GM18507 (cell line): ENCODE measurements at places on chromosomes 4 and X.
A peak's percentile ranks its signal among the peaks of the same experiment; 100 is the strongest.

DNA sequence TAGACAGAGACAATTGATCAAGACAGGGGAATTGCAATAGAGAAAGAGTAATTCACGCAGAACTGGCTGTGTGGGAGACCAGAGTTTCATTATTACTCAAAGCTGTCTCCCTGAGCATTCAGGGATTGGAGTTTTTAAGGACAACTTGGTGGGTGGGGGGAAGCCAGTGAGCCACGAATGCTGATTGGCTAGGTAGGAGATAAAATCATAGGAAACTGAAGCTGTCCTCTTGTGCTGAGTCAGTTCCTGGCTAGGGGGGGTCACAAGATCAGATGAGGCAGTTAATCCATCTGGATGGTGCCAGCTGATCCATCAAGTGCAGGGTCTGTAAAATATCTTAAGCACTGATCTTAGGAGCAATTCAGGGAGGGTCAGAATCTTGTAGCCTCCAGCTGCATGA, 358.6 kb downstream of the GPM6A start:
- DNase-seq = no peak

GRCh38 chr4:119139822-119140252, 4.2 kb downstream of the MYOZ2 start:
- DNase-seq = no peak

- DNase-seq = no peak
Observed at GRCh38 chr4:106496061-106496460, 127.5 kb upstream of the GIMD1 start.

DNA sequence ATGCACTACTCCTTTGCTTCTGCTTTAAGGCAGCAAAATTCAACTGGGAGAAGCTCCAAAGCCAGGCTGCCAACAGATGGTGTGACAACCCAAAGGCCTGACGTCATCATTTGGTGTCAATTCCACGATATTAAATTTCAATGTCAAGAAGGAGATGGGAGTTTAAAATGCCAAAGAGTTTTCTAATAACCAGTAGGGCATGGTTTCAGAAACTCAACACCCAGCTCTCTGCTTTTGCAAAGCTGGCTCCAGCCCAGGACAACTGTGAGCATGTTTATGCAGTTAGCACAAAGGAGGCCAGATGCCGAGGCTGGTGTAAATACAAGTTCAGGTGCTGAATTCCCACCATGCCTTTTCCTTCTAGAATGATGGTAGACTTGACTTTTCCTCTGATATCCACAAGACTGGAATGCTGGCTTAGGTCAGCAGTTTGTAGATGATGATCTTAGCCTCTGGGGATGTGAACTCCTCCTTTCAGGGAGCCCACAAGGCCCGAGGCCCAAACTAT, 67.3 kb downstream of the AFAP1 start:
- DNase-seq = no peak

DNA sequence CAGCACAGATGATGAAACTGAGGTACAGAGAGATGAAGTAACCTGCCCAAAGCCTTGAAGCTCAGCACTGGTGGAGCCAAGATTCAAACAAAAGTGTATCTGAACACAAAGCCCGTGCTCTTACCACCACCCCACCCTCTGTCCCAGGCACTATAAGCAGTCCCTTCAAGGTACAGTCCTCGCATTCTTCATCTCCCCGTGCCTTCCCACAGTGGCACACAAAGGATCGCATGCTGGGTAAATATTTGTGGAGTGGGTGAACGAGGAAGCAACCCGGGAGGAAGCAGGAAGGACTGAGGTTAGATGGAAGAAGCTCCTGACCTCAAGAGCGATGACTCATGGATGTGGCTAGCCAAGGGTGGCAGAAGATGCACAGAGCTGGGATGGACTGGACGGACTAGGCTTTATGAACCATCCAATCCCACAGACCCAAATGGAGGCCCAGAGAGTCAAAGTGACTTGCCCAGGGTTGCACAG, 18.4 kb downstream of the IQSEC2 start:
- DNase-seq = no peak

- no peak for DNase-seq
Observed at GRCh38 chrX:48908600-48908999, 2.8 kb downstream of the SLC35A2 start.

- no peak for DNase-seq
Observed at GRCh38 chr4:140497405-140497746, 717 bp downstream of the MGAT4D start.

DNA sequence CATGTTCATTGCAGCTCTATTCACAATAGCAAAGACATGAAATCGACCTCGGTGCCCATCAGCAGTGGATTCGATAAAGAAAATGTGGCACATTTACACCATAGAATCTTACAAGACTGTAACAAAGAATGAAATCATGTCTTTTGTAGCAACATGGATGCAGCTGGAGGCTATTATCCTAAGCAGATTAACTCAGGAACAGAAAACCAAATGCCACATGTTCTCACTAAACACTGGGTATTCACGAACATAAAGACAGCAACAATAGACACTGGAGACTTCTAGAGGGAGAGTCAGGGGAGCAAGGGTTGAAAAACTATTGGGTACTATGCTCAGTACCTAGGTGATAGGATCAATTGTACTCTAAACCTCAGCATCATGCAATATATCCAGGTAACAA, 180.5 kb downstream of the PPP1R2C start:
- no peak for DNase-seq

DNA sequence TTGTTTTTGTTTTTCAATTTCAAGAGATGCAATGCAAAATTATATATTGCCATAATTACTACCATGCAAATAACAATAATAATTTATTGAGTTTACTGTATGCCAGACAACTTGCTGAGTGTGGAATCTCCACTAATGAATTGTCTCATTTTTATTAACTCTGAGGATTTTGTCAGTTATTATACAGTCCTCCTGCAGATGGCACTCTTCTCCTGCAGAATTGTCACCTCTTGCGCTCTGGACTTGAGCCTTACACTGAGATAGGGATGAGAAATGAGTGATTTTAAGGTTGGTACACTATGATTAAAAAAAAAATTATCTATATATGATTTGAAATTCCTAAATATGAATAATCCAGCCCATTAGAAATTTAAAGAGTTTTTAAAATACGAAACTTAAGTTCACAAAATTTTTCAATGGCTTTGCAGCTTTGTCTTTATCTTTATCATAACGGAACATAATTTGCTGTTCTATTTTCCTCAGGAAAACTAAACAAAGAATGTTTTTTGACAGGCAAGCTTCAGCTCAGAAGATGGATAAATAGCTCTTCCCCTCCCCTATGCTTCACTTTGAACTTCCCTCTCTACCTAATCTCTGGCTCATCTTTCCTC, 12.7 kb upstream of the PAQR3 start:
- DNase-seq = no peak

DNA sequence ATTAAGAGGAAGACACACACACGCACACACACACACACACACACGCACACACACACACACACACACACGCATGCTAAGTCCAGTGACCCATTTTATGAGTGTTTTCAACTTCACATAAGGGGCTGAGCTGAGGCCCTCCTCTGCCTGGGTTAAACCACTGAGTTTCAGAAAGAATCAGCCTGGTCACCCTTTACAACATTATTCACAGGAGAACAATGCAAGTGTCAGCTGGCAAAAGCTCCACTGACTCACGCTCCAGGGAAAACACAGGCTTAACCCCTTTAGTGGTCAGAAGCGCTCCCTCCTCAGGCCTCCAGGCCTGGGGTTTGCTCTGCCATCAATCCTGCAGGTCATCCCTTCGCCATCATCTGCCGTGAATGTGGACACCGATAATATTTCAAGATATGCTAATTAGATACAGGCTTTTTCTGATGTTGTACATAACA, 46.9 kb downstream of the ACOX3 start:
- DNase-seq = no peak

GRCh38 chrX:14670819-14671218, 141.5 kb downstream of the GLRA2 start:
- no peak for DNase-seq

GRCh38 chr4:72489267-72489666, 79.8 kb downstream of the ADAMTS3 start:
- DNase-seq = no peak

DNA sequence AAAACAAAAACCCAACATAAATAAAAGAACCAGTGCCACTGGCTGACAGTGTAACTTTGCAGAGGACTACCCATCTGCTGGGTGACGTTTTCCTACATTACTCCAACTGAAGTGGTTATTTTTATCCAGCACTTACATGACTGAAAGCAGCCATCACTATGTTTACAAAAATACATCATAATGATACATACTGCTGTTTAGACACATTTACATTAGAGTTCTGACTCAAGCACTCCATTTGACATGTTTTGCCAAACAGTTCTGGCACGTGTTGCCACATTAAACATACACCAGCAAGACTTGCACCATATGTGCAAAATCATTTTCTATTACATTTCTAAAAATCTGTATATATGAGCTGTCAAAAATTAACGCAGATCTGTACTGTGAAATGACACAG, 39.6 kb downstream of the BEND4 start:
- no peak for DNase-seq

DNA sequence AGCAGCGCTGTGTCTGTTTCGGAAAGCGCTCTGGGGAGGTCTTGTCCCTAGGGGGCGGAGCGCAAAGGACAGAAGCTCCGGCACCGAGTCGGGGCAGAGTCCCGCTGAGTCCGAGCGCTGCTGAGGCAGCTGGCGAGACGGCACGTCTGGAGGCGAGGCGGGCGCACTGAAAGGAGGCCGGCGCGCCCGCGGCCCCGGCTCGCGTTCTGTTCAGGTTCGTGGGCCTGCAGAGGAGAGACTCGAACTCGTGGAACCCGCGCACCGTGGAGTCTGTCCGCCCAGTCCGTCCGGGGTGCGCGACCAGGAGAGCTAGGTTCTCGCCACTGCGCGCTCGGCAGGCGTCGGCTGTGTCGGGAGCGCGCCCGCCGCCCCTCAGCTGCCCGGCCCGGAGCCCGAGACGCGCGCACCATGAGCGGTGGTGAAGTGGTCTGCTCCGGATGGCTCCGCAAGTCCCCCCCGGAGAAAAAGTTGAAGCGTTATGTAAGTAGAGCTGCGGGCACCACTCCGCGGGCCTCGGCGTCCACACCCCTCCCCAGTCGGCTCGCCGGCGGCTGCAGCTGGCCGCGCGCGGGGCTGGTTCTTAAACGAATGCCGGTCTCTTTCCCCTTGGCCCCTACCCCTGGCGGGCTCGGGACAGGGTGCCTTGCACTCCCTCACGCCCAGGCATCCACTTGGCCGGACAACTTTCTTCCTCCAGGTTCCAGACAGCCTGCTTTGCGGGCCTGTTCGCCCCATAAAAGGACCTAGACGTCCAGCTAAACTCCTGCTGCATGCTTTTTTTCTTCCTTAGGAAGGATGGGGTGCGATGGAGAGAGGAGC, at the start of gene GAB1:
TSS of gene GAB1 (plus strand) at position 96 of the 819 bp plus-strand sequence. CDS start at position 409, 313 bp downstream.
- peak; percentile 52 for DNase-seq

GRCh38 chr4:186935901-186936300, 212.2 kb upstream of the FAT1 start:
- DNase-seq = no peak

GRCh38 chrX:7996851-7997250, 69.6 kb upstream of the PNPLA4 start:
- DNase-seq = no peak

- no peak for DNase-seq
Observed at GRCh38 chr4:24003496-24003895, 113.6 kb upstream of the PPARGC1A start.

- DNase-seq = no peak
Observed at GRCh38 chrX:153947009-153947769, 2.7 kb upstream of the RENBP start.

DNA sequence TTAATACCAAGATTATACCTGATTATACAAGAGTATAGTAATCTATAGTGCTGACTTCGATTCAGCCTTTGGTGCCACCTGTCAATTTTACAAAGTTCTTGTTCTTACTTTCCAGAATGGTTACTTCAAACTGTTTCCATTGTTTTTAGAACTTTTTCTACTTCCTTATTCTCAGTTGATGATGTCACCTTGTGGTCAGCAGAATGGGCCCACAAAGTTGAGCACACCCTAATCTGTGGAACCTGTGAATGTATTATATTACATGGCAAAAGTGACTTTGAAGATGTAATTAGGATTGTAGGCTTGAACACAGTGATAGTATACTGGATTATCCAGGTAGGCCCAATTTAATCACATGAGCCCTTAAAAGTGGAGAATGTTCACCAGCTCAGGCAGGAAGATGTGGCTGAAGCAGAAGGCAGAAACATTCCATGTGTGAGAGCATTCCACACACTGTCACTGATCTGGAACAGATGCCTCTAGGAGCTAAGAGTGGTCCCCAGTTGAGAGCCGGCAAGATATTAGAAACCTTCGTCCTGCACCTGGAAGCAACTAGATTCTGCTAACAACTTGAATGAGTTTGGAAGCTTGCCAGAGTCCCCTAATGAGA, 6.3 kb upstream of the SGMS2 start:
- no peak for DNase-seq

- no peak for DNase-seq
Observed at GRCh38 chrX:47723689-47724088, 64.7 kb upstream of the UXT start.

DNA sequence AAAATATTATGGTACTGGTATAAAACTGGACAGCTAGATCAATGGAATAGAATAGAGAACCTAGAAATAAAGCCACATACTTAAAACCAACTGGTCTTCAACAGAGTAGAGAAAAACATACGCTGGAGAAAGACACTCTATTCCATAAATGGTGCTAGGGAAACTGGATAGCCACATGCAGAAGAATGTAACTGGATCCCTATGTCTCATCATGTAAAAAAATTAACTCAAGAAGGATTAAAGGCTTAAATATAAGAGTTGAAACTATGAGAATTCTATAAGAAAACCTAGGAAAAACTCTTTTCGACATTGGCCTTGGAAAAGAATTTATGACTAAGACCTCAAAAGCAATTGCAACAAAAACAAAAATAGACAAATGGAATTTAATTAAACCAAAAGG, 114.6 kb downstream of the PCDH18 start:
- DNase-seq = no peak

DNA sequence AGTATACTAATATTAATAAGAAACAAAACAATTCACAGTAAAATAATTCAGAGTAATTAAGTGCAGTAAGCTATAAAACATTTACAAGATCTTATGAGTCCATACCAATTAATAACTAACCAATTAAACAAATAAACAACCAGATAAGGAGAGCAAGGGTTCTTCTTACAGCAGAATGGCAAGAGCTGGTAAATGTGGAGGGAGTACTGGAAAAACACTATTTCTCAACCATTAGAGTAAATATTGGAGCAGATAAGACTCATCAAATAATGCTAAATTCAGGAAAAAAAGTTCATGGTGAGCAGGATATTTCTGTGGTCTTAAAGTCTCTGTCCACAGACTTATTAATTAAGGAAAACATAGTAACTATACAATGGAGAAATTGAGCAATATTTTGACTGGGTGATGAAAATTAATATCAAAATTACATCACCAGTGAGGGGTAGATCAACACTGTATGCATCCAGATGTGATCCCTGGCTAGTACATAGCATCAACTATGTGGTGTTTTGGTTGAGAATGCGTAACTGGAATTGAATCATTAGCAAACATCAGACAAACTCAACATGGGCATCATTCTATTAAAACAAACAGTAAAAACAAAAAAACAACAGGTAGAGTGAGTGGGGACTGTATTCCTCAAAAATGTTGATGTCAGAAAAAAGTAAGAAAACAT, 1376.7 kb downstream of the PCDH19 start:
- no peak for DNase-seq
